CMK (cell line): ENCODE measurements at places on chromosomes 2 and 18.

- no peak for DNase-seq
These were observed 100.1 kb downstream of the HRH4 start for GRCh38 chr18:24560511-24560981.

DNA sequence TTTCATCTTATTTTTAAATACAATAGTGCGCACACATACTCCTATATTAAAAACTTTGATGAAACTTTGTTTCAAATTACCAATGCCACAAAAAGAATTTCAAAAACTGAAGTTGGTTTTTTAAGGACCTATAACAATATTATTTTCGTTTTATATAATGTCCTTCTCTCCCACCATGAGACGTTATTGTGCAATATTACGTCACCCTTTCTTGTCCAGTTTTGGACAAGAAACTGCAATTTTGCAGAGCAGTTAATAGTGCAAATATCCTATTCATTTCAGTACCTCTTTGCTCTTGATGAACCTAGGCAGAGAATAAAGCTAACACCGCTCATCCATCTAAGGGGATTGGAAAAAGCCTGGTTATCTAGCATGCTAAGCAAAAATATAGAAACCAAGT lies 9.7 kb upstream of the ZNF516 start:
- DNase-seq: no peak

- DNase-seq: no peak
These were observed 448.7 kb upstream of the VRK2 start for GRCh38 chr2:57597940-57598339.

- no peak for DNase-seq
These were observed 268.1 kb upstream of the CXCR4 start for GRCh38 chr2:136386046-136386445.

GRCh38 chr18:36499938-36500337 lies 202.4 kb downstream of the FHOD3 start:
- DNase-seq: no peak

- no peak for DNase-seq
These were observed 44.3 kb upstream of the MYO1B start for GRCh38 chr2:191200910-191201309.

GRCh38 chr2:43414033-43414432 lies 181.8 kb downstream of the THADA start:
- DNase-seq: no peak

GRCh38 chr18:50653402-50654093 lies 93.7 kb downstream of the MAPK4 start:
- no peak for DNase-seq

DNA sequence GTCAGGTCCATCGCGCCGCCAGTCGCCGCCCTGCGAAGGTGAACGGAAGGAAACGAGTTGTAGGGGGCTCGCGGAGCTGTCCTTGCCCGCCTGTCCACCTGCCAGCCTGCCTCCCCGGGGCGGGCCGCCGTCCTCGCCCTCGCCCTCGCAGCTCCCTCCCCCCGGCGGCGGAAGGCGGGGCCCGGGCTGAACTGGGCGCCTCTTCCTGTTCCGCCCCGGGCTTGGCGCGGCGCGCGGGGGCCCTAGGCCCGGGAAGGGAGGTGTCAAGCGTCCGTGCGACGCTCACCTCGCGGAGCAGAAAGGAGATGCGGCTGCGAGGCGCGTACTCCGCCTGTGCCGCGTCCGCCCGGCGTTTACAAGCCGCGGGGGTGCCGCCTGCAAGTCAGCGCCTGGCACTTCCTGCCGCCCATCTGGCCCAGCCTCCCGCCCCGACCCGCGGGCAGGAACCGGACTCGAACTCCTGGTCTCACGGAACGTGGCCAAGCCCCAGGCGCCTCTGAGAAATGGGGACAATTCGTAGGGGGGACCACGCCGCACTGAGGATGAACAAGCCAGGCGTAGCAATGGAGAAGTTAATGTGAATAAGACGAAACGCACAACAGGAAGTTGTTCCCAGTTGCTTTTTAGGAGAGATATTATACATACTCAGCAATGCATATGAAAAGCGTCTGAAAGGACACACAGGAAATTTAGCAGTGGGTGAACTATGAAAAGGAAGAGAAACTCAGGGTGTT lies at the start of gene CNPPD1:
TSS of gene CNPPD1 (minus strand) at position 108 of the 734 bp plus-strand sequence. CDS start at position 11, 97 bp downstream.
- DNase-seq: peak; percentile 77

- no peak for DNase-seq
These were observed 43.2 kb upstream of the TMEM182 start for GRCh38 chr2:102718387-102719316.

DNA sequence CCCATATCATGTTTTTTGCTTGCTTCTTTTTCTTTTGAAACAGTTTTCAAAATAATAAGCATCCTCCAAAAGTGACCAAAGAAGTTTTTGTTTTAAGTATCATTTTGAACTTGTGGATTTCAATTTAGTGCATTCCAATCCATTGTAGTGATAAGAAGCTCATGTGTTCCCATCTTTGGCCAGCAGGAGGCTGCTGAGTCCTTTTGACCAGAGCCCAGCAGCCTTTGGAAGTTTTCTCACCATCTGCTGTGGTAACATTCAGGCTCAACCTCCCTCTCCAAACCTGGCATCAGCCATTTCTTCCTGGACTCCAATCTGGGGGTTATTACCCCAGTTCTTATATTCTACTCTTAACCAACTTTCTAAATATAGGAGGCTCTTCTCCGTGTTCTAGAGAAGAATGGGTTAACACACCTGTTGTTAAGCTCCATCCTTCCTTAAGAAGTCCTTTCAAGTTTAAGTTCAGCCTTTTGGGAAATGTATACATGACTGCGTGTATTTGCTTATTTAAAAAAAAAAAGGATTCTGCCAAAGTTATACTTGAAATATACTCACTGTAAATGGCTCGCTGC lies 39.0 kb upstream of the MAL start:
- DNase-seq: peak; percentile 36

- DNase-seq: no peak
These were observed 38.0 kb downstream of the DNMT3A start for GRCh38 chr2:25303633-25304236.

GRCh38 chr2:96241900-96242611 lies 23.7 kb downstream of the TMEM127 start:
- DNase-seq: no peak

GRCh38 chr2:205052781-205053180 lies 507.5 kb downstream of the PARD3B start:
- DNase-seq: no peak

DNA sequence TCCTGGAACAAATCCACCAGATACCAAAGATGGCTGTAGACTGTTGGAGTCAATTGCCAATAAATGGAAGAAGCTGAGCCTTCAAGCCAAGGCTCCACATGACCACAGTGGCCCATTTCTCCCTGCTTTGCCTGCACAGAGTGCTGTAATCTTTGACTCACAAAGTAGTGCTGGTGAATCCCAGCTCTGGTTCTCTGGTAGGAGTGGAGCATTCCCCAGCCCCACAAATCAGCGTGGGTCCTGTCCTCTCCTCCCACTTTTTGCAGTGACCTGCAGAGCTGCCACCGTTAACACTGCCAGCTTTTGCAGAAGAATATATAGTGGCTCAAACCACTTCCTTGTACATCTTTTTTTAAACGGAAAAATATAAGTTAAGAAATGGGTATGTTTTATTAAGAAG lies 93.9 kb downstream of the MGAT5 start:
- no peak for DNase-seq

DNA sequence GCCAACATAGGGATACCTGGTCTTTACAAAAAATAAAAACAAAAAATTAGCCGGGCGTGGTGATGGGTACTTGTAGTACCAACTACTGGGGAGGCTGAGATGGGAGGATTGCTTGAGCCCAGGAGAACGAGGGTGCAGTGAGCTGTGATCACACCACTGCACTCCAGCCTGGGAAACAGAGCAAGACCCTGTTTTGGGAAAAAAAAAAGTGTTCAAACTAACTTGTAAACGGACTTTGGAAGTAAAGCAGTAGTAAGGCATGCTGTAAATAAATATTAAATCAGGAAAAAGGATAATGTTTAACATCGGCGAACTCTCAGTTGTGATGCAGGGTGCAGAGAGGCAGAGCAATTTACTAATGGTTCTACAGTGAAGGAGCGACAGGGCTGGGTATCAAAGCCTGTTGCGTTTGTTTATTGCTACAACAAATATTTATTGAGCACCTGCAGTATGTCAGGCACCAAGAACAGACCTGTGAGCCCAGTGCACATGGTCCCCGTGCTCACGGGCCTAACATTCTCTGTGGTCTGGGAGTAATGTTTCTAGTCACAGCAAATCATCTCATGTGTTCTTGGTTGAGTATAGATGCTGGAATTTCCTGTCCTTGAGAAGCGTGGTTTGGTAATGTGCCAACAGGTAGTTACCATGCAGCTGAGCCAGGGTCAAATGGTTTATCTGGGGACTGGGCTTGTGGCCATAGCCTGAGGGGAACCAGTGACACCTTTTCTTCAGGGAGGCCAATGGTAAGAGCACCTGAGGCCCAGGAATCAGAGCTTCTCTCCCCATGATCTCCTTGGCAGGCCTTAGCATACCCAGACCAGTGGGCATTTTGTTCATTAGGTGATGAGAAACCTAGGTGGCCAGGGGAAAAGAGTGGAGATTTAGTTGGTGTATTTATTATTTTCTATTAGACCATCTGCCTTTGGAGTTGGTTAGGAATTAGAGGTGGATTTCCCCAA lies 27.9 kb upstream of the GREB1 start:
- DNase-seq: no peak

DNA sequence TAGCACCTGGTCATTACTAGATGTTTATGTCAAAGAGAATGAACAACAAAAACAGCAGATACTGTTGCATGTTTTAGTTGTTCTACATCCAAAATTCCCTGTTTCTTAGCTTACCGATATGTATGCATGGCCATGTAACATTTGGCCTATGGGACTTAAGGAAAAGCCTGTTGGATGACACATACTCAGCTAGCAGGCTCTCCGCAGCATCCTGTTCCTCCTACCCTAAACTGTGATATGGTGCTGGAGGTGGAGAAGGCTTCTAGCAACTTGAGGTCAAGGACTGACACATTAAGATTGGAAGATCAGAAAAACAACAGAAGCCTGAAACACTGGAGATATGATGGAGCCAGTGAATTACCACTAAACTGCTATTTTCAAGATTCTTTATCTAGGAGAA lies 537.8 kb downstream of the LRRTM4 start:
- DNase-seq: no peak

GRCh38 chr2:188426121-188426520 lies 134.4 kb downstream of the GULP1 start:
- DNase-seq: no peak

GRCh38 chr2:235255693-235256092 lies 238.2 kb upstream of the AGAP1 start:
- DNase-seq: no peak

GRCh38 chr2:127208313-127208712 lies 11.8 kb downstream of the CYP27C1 start:
- DNase-seq: no peak

GRCh38 chr2:154526234-154526633 lies 172.3 kb upstream of the KCNJ3 start:
- DNase-seq: no peak

DNA sequence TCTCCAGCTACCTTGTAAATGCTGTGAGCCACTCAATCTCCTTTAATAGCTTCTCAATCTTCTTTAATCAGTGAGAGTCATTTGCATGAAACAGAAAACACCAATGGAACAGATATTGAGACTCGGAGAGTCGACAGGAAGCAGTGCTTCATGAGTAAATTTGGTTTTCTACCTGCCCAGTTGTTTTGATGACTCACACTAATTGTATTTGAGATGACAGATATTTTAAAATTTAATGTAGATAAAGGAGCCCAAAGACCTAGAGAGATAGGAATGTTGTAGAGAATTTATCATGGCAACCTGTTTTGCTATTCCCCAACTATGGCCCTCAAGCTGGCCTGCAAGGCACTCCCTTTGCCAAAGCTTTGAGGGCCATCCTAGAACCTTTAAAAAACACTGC lies 119.1 kb downstream of the CDC42EP3 start:
- no peak for DNase-seq

- no peak for DNase-seq
These were observed 325.4 kb downstream of the ZNF804A start for GRCh38 chr2:184923751-184924150.

GRCh38 chr2:193845604-193846003 lies 1650.9 kb upstream of the TMEFF2 start:
- no peak for DNase-seq

DNA sequence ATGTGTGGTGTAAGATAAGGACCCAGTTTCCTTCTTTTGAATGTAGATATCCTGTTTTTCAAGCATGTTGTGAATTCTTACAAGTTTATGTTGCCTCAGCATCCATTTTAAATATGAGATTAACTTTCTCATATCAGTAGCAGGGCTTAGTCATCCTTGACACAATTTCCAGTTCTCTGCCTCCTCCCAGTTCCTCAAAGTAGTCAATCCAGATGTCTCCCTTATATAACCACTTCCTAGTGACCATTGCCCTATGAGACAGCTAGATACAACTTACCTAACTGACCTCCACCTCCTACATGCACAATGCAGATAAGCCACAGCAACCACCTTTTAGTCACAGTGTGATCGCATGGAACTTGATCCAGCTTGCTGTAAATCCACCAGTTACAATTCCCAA lies 269.2 kb upstream of the ZNF521 start:
- no peak for DNase-seq

DNA sequence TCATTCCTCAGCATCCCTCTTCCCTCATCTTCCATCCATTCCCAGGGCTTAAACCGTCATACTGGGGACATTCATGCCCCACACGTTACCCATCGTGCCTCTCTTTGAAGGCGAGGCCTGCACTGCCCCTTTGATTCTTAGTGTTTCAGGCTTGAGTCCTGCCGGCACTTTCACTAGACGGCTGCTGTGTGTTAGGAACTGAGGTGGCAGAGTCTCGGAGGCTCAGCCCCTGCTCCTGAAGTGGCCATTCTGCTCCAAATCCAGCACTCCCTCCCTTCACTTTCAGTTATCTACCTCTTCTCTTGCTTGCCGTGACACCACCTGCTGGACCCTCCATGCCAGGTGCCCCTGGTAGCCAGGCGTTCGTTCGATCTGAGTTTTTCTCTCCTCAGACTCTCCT lies 43.0 kb downstream of the GRHL1 start:
- no peak for DNase-seq

DNA sequence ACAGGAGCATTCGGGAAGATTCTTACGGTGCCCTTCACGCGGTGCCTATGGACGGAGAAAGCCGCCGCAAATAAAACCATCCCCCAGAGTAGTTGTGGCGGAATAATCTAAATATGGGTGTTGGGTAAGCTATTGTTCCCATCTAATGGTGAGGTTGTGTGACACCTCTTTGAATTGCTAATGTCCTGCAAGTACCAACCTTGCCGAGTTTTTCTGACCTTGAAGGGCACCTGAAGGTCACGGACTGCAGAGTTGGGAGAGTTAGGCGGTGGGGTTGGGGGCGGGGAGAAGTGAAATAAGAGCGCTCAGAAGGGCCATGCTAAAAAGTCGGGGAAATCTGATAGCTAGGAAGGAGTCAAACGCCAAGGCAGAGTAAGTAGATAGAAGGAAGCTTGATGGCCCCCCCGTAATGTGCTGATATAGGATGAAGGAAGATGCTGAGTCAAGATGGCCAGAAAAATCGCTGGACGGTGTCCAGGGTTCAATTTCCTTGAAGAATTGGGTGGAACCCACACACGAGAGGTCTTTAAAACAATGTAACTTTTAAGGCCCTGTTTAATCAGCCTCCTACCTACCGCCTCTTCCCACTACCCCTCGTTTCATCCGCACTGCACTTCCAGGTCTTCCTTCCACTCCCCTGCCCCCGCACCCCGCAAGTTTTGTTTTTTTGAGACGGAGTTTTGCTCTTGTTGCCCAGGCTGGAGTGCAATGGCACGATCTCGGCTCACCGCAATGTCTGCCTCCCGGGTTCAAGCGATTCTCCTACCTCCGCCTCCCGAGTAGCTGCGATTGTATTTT lies 600 bp downstream of the KATNAL2 start:
- DNase-seq: peak; percentile 3

GRCh38 chr2:116747103-116747502 lies 1067.4 kb upstream of the DDX18 start:
- no peak for DNase-seq
